Gastrocnemius medialis (tissue), 4 donors: ENCODE measurements at places on chromosomes 1 and 21. TPM values are rescaled to one million over a fixed set of nuclear protein-coding genes. Genes with fewer than 3 reads are reported as not detected.
A peak's percentile ranks its signal among the peaks of the same experiment; 100 is the strongest.

OR2L3 gene
- total RNA-seq, result not detected

FCRL3 gene
- not detected for total RNA-seq

DNA sequence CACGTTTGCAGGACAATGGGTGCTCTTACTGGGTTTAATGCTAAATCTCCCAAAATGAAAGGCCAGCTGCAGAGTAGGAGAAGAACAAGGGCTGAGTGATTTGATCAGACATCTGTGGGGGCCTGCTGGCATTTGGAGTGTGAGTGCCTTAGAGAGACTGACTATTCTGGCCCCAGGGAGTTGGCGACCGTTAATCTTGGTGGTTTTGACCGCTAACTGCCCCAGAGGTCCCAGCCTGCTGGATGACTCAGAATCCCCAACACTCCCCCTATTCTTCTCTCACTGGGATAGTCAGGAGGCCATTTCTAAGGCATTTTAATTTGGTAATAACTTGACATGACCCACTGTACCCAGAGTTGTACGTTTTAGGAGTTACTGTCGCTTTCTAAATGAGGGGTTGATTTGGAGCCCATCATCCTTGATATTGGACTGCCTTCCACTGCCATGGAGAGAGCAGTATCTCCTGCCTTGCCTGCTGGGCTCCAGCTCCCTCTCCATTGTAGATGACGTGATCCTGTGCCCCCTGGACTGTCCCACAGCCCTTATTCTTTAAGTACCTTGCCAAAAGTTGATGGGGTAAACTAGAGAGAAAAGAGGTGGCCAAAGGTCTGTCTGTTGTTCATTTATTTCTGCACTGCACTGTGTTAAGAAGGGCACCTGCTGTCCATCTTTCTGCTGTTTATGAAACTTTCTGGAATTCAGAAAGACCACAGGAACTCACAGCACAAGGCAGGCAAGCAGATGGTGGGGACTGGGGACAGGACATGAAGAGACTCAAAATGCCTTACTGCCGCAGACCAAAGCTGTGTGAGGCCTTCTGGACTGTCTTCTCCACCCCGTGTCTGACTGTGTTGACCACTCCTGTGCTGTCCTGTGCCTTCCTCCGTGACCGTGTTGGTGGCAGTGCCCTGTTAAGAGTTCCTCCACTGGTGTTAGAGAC lies 98.2 kb upstream of the ARTN start:
- H3K4me3 ChIP-seq, result no peak overlapping the region
- peaks cover 13% of the 10 kb centered on the region for H3K36me3 ChIP-seq
- H3K27ac ChIP-seq, result peak overlapping the region; percentile 28
- no peaks in the 10 kb centered on the region for H3K27me3 ChIP-seq
- peaks cover 27% of the 10 kb centered on the region for H3K4me1 ChIP-seq

GRCh38 chr1:35894183-35894582 lies 11.2 kb downstream of the AGO1 start:
- H3K36me3 ChIP-seq, result no peaks in the 10 kb centered on the region
- H3K27me3 ChIP-seq, result no peaks in the 10 kb centered on the region
- no peak overlapping the region for H3K27ac ChIP-seq
- DNase-seq, result no peak

GRCh38 chr1:184297244-184297750 lies 89.5 kb upstream of the C1orf21 start:
- H3K27me3 ChIP-seq, result no peaks in the 10 kb centered on the region
- H3K27ac ChIP-seq, result peak overlapping the region; percentile 77
- no peaks in the 10 kb centered on the region for H3K36me3 ChIP-seq
- no peak for DNase-seq
- peak overlapping the region; percentile 3 for H3K4me3 ChIP-seq
- H3K4me1 ChIP-seq, result peaks cover 19% of the 10 kb centered on the region

DNA sequence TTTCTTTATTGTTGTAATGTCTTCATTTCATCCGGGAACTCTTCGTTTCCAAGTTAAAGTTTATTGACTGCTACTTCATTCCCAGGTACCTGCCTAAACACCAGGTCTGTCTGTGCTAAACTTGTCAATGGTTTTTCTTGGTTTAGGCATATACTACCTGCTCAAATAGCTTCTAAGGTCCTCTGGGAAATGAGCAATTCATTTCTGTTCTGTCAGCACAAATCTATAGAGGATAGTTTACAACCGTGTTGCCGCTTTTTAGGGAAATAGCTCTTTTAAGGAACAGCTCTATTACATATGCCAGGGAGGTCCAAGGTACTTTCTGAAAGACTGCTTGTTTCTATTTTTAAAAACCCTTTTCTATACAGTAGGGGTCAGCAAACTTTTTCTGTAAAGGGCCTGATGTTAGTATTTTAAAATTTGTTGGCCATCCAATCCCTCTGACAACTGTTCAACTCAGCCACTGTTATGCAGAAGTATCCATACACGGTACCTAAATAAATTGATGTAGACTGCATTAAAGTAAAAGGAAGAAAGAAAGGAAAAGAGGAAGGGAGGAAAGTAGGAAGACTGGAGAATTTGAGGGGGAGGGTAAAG lies 222.7 kb upstream of the PTBP2 start:
- H3K36me3 ChIP-seq, result no peaks in the 10 kb centered on the region
- H3K27ac ChIP-seq, result no peak overlapping the region
- no peaks in the 10 kb centered on the region for H3K27me3 ChIP-seq
- DNase-seq, result no peak
- no peaks in the 10 kb centered on the region for H3K4me1 ChIP-seq

GRCh38 chr1:54798769-54799641 lies 2.1 kb downstream of the TTC22 start:
- peaks cover 16% of the 10 kb centered on the region for H3K27me3 ChIP-seq
- H3K27ac ChIP-seq, result no peak overlapping the region
- H3K4me3 ChIP-seq, result no peak overlapping the region

- no peaks in the 10 kb centered on the region for H3K36me3 ChIP-seq
- no peak overlapping the region for H3K27ac ChIP-seq
These were observed 9.6 kb downstream of the DUSP23 start for GRCh38 chr1:159790237-159790917.

DNA sequence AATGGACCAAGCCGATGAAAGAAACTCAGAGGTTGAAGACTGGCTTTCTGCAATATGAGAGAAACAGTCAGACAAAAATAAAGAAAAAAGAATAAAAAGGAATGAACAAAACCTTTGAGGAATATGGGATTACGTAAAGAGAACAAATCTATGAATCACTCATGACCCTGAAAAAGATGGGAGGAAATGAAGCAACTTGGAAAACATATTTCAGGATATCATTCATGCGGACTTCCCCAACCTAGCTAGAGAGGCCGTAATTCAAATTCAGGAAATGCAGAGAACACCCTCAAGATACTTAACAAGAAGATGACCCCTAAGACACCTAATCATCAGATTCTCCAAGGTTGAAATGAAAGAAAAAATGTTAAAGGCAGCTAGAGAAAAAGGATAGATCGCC lies 705.3 kb upstream of the CHRM3 start:
- no peak for DNase-seq
- no peaks in the 10 kb centered on the region for H3K27me3 ChIP-seq
- H3K4me1 ChIP-seq, result no peaks in the 10 kb centered on the region
- no peak overlapping the region for H3K4me3 ChIP-seq

- H3K27ac ChIP-seq, result no peak overlapping the region
- H3K4me3 ChIP-seq, result no peak overlapping the region
- no peaks in the 10 kb centered on the region for H3K4me1 ChIP-seq
- DNase-seq, result no peak
- H3K36me3 ChIP-seq, result no peaks in the 10 kb centered on the region
These were observed 8.9 kb downstream of the ACTL8 start for GRCh38 chr1:17763995-17764394.

DNA sequence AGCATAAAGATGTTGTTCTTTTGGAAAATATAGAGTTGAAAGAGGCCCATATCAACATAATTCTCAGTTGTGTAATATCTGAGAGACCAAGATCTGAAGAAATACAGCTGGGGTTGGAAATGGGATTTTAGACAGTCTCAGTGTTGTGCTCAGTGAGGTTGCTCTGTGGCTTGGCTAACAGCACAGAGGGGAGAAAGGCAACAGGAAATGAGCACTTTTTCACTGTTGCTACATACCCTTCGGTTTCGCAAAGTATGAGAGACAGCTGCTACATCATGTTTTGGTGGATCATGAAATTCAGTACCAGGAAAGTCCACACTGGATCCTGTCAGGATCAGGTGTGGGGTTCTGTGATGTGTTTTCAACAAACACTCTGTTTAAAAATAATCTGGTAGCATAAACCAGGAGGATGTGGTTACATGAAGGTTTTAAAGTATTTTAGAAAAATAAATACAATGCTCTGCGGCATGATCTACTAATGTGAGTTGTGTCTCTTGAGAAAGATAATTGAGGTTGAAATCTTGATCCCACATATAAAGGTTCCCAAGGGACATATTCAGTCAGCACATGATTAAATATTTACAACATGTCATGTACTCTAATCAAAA lies 7.0 kb upstream of the GPR88 start:
- no peaks in the 10 kb centered on the region for H3K4me1 ChIP-seq
- DNase-seq, result peak; percentile 20
- H3K27me3 ChIP-seq, result no peaks in the 10 kb centered on the region
- H3K27ac ChIP-seq, result peak overlapping the region; percentile 39
- H3K36me3 ChIP-seq, result no peaks in the 10 kb centered on the region

GRCh38 chr1:90708826-90709225 lies 8.3 kb downstream of the BARHL2 start:
- no peak for DNase-seq
- H3K27me3 ChIP-seq, result peaks cover 100% of the 10 kb centered on the region
- H3K4me3 ChIP-seq, result no peak overlapping the region
- H3K36me3 ChIP-seq, result no peaks in the 10 kb centered on the region
- peaks cover 11% of the 10 kb centered on the region for H3K4me1 ChIP-seq
- no peak overlapping the region for H3K27ac ChIP-seq

DNA sequence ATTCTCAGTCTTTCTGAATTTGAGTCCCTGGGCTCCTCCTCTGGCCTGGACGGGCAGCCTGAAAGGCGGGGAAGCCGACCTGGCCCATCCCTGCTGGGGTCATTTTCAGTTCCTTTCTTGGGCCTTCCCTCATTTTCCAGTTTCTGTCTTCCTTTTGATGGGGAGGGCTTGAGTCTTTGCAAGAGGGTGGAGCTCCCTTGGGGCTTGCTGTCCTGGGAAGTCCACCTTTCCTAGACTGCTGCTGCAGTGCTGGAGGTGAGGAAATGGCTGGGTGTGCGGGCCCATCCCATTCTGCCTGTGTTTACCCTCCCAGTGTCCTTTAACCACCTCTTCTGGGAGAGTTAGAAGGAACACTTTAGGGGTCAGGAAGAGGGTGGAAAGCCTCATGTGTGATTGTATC lies 40.4 kb upstream of the SYNC start:
- H3K36me3 ChIP-seq, result no peaks in the 10 kb centered on the region
- peaks cover 16% of the 10 kb centered on the region for H3K4me1 ChIP-seq

DNA sequence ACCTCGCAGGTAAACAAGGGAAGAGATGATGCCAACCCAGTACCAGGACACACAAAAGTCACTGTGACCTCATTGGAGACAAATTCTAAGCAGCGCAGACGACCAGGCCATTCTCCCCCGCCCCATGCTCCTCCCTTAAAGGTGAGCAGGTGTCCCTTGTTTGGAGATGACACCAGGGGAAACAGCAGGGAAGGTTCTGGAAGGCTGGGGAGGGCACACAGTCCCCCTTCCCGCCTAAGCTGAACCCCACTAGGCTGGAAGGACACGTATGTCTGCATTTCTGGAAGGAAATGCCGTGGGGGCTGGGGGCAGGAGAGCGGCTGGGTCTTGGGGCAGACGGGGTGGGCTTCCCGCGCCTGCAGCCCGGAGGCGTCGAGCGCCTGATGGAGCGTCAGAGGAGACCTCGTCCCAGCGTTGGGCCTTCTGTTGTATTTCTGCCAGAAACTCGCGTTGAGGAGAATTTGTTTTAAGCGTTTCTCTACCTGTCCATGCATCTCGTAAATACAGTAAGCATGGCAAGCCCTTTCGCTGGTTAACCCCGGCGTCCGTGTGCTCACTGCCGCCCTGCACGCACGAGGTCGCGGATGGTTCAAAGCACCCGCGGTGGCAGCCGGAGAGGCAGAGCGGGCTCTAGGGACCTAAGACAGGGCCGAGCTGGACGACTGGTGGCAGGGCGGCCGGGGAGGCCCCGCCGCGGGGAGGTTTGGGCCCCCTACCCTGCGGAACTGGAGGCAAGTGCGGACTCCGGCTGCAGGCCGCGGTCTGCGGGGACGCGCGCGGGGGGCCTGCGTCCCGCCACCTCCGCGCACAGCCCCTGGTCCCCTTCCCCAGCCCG lies 1.2 kb upstream of the LHX4 start:
- H3K36me3 ChIP-seq, result no peaks in the 10 kb centered on the region
- H3K27me3 ChIP-seq, result peaks cover 90% of the 10 kb centered on the region
- no peak for DNase-seq
- H3K4me1 ChIP-seq, result peaks cover 12% of the 10 kb centered on the region
- H3K4me3 ChIP-seq, result peak overlapping the region; percentile 61
- H3K27ac ChIP-seq, result no peak overlapping the region

DNA sequence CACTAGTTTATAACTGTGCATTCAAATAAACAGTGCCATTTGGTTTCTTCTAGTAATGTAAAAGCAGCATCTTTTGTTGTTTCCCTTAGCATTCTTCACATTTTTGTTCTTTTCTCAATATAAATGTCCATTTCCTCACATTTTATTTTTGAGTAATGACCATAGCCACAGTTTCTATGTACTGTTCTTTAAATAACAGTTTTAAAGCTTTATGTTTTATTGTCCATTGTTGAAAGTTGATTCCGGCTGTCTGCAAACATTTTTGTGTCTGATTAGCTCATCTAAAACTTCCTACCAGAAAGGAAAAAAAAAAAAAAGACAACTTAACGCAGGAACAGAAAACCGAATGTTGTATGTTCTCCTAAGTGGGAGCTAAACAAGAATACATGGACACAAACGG lies 139.7 kb downstream of the MAGI3 start:
- no peak for DNase-seq
- H3K27ac ChIP-seq, result no peak overlapping the region
- H3K4me3 ChIP-seq, result no peak overlapping the region
- no peaks in the 10 kb centered on the region for H3K27me3 ChIP-seq

DNA sequence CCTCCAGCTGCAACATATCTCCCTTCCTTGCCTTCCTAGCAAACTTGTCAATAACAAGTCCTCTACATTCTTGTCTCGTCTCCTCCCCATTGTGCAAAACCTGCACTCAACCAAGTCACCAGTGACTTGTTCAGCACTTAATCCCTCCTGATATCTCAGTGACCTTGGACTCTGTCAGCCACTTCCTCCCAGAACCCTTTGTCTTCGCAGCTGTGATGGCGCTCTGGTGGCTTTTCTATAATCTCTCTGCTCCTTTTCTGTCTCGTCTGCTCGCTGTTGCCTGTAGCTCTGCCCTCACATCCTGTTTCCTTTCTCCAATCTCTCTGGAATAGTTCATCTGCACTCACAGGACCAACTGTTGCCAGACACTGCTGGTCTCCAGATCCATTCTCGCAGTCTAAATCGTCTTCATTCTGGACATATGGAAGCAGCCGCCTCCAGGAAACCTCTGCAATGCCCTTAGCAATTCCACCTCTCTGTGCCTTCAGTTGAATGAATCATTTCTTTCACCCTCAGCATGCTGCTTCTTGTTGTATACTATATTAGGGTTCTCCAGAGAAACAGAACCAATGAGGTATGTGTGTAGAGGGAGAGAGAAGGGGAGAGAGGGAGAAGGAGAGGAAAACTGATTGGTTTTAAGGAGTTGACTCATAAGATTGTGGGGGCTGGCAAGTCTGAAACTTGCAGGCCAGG lies 17.4 kb upstream of the IFNAR2 start:
- no peaks in the 10 kb centered on the region for H3K36me3 ChIP-seq
- DNase-seq, result no peak
- no peak overlapping the region for H3K4me3 ChIP-seq
